ENCODE measurements at places on chromosomes 2 and 18. TPM values are rescaled to one million over a fixed set of nuclear protein-coding genes. Genes with fewer than 3 reads are reported as not detected.

SNRNP27 gene
- total RNA-seq: 39.0 TPM

ERMN gene
- 0.12 TPM for total RNA-seq

UGT1A5 gene
- total RNA-seq: not detected

SERPINB11 gene
- not detected for total RNA-seq

COQ10B gene
- total RNA-seq: 19.9 TPM

MROH2A gene
- total RNA-seq: not detected

Data from ovary (tissue), 10 donors.